ENCODE measurements at places on chromosomes 6 and 20.

GRCh38 chr6:161507375-161507774, 233.5 kb upstream of the AGPAT4 start:
- DNase-seq = no peak

DNA sequence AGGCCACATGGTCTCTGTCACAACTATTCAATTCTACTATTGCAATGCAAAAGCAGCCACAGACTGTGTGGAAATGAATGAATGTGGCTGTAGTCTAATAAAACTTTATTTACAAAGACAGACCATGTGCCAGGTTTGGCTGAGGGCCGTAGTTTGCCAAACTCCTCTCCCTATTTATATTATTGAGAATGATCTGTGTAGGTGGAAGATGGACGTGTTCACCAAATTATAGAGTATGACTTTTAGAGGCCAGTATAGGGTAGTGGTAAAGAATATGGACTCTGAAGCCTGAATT, 125.7 kb upstream of the MYLIP start:
- no peak for DNase-seq

DNA sequence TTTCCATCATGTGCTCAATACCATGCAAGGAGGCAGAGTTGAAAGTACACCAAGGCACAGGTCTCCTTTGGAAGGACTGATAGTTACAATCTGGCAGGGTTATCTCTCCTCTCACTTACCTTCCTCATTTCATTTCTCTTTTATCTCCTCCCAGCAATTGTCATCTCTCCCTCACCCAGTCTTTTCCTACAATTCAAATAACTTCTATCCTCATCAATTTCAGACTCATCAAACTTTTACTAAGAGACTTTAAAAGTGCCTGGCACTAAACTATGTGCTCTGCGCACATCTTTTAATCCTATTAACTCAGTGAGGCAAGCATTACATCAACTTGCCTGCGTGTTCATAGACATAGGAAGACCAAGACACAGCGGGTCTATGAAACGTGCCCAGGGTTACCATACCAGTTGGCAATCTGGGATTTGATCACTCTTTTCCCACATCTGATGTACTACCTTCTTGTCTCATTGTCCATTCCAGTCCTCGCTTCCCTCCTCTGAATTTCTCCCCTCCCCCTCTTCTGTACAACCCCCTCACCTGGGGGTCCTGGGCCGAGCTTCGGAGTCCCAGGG, 1.2 kb downstream of the VARS1 start:
- DNase-seq = no peak

GRCh38 chr6:55998576-55998975, 123.2 kb upstream of the BMP5 start:
- no peak for DNase-seq

- no peak for DNase-seq
Measured at GRCh38 chr6:11712760-11713159, 65.8 kb downstream of the ADTRP start.

GRCh38 chr20:38700141-38700540, 24.1 kb upstream of the SLC32A1 start:
- DNase-seq = no peak

DNA sequence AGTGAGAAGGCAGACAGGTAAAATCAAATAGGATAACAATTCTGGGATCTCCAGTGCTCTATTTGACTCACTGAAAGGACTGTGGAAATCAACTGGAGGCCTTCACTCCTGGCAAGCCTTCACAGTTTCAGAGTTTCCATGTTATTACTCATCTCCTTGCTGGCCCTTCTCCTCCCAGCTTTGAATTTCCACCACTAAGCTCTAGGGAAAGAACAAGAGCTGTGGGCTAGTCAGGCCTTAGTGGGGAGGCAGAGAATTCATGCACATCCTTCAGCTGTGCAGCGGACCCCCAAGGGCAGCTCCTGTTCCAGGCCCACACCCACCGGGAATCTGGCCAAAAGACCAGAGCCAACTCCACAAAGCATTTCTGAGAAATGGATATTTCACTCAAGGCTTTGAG, 26.0 kb downstream of the MYLIP start:
- DNase-seq = no peak

GRCh38 chr6:439641-440167, 48.2 kb downstream of the IRF4 start:
- DNase-seq = no peak

- no peak for DNase-seq
Measured at GRCh38 chr6:148509800-148510581, 167.4 kb downstream of the SASH1 start.

DNA sequence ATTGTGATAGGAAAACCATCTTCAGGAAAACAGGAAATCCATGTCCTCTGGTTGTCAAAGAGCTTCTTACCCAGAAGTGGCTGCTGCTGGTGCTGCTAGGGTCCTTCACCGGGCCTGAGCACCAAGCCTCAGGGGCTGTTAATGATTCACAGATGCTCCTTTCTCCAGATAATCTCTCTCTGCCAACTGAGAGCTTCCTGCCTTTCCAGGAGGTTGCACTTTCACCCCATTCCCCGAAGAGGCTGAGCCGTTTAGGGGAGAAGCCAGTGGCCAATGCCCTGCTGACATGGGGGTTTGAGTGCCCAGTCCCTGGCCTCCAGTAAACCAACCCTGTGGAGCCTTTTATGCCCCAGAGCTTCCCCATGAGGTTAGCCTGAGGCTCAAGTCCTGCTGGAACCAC, 122.4 kb downstream of the CBLN4 start:
- no peak for DNase-seq

DNA sequence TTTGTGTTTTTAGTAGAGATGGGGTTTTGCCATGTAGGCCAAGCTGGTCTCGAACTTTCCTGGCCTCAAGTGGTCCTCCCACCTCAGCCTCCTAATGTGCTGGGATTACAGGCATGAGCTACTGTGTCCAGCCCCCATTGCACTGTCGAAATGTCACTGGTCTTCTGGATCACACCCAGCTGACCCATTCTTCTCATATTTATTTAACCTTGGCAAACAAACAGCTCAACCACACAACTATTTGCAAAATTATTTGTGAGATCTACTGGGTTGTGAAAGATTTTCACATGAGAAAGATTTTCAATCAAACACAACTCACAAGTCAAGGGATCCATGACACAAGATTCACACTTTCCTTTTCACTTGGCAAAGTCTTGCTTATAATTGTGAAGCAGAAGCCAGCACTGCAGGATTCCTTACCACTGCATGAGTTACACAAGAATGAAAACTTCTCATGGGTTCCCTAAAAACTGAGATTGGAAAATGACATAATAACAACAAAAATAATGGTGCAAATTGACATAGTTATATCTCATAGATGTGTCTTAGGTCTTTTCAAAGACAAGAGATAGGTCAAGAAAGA, 2.0 kb upstream of the CST9L start:
- no peak for DNase-seq

All from activated gamma-delta T cell (primary cell).